Activated T-helper 1 cell treated with anti-CD3 and anti-CD28 coated beads, Interleukin-12 subunit alpha, Interleukin-12 subunit beta, Interleukin-2, Interleukin-4 antibody, amounts not matched to agents 30 ng/mL and 10 ng/mL and 1 ng/mL, durations not matched to agents 14 hours and 24 hours and 36 hours (primary cell): ENCODE measurements at places on chromosomes 2 and 18. TPM values are rescaled to one million over a fixed set of nuclear protein-coding genes. Genes with fewer than 3 reads are reported as not detected.

EGR4 gene
- 1.9 TPM in 2 replicates for total RNA-seq

CNGA3 gene
- total RNA-seq = not detected in 2 replicates

RUFY4 gene
- total RNA-seq = 0.64 and 0.67 TPM in 2 replicates

CXXC1 gene
- total RNA-seq = 114 and 117 TPM in 2 replicates

RRM2 gene
- 328 and 351 TPM in 2 replicates for total RNA-seq

TSPYL6 gene
- not detected in 2 replicates for total RNA-seq

IGFBP2 gene
- total RNA-seq = 11.1 and 12.3 TPM in 2 replicates

ATOH8 gene
- total RNA-seq = 0.29 and 0.47 TPM in 2 replicates

TUBA4B gene
- not detected in 2 replicates for total RNA-seq

DNA sequence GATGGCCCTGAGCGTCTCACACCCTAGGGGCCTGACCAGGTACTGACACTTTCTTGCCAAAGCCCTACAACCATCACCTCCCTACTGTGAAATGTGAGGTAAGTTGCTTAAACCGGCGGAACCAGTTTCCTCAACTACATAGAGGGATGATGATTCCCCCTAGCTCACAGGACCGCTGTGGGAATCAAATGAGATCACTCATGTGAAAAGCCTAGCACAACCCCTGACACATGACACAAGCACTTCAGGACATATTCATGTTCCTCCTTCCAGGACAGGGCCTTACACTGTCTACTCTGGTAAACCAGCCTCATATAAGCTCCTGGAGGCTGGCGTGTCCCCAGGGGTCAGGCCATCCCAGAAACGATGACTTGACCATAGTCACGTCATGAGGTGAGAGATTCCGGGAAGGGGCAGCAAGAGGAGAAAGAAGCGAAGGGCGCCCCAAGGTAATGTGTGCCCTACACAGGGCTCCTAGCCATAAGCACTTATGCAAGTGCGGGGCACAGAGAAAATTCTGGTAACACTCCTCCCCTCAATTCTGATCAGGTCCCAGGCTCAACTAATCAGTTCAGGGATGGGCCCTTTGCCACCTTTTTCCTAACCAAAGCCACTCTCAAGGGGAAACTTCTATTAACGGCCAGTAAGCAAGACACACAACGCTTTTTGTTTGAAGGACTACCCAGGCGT lies 49.5 kb downstream of the C2orf42 start:
- peaks cover 55% of the 10 kb centered on the region for H3K4me1 ChIP-seq
- no peaks in the 10 kb centered on the region for H3K27me3 ChIP-seq
- peak; percentile 55 for DNase-seq
- peak overlapping the region; percentile 97 for H3K27ac ChIP-seq
- H3K4me3 ChIP-seq = peak overlapping the region; percentile 88
- peaks cover 4% of the 10 kb centered on the region for H3K36me3 ChIP-seq

DNA sequence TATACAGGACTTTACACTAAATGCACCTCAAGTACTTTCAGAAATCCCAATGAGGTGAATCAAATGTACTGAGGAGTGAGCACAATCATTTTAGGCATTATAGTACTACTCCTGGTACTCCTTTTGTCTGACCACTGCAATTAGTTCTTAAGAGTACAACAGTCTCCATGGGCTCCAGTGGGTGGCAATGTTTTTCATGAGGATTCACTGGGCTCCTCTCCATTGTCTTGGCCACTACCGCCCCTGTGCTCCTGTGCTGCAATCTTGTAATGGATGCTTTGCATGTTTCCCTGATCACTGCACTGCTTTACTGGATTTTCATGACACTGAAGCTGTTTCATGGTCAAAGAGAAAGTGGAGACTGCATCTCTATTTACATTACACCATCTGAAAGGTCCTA lies 268.5 kb upstream of the ZSWIM2 start:
- no peaks in the 10 kb centered on the region for H3K36me3 ChIP-seq
- H3K4me1 ChIP-seq = no peaks in the 10 kb centered on the region
- DNase-seq = no peak
- H3K4me3 ChIP-seq = no peak overlapping the region
- H3K27ac ChIP-seq = no peak overlapping the region

DNA sequence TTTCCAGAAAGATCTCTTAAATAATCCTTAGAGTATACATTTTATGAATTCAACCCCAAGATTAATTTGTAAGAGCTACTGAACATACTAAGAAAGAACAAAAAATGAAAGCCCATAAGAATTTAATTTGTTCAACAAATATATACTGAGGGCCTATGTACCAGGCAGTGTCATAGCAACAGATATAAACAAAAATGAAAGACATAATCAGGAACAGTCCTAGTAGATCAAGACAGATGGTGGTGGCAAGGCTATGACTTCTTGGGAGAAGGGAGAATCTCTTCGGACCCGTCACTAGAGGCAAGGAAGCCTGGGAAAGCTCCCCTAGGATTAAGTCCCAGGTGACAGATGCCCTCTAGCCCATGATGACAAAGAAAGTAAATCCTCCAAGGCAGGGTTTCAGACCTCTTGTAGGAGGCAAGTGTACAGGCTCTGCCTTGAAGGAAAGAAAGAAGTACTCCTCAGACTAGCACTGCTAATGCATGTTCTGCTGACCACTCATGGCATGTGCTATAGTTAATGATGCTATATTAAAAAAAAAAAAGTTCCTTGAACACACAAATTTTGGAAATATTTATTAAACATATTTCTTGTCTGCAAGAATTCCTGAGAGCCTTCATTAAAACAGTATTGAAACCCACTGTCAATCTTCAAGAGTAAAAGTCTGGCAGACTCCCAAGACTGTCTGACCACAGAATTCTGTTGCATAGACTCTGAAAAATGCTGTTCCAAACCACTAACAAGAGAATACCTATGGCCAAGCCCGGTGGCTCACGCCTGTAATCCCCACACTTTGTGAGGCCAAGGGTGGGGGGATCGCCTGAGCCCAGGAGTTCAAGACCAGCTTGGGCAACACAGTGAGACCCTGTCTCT lies 31.5 kb downstream of the NOL10 start:
- peaks cover 38% of the 10 kb centered on the region for H3K4me1 ChIP-seq
- H3K4me3 ChIP-seq = no peak overlapping the region
- H3K36me3 ChIP-seq = peaks cover 35% of the 10 kb centered on the region
- no peaks in the 10 kb centered on the region for H3K27me3 ChIP-seq
- H3K27ac ChIP-seq = peak overlapping the region; percentile 1

DNA sequence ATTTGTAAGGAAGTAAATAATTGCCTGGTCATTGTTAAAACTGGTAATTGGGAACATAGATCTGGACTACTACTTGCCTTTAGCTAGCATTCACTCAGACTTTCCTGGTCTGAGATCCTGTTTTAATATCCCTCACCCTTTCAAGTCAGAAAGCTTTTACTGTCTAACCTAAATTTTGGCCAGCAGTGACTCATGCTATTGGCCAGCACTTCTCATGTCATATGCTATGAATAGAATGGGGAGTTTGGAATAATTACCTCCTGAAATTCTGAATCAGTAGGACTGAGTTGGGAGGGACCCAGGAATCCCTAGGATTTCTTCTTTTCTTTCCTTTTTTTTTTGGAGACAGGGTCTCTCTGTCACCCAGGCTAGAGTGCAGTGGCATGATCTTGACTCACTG lies 19.3 kb downstream of the STK36 start:
- no peaks in the 10 kb centered on the region for H3K27me3 ChIP-seq
- H3K36me3 ChIP-seq = peaks cover 4% of the 10 kb centered on the region
- no peaks in the 10 kb centered on the region for H3K4me1 ChIP-seq

DNA sequence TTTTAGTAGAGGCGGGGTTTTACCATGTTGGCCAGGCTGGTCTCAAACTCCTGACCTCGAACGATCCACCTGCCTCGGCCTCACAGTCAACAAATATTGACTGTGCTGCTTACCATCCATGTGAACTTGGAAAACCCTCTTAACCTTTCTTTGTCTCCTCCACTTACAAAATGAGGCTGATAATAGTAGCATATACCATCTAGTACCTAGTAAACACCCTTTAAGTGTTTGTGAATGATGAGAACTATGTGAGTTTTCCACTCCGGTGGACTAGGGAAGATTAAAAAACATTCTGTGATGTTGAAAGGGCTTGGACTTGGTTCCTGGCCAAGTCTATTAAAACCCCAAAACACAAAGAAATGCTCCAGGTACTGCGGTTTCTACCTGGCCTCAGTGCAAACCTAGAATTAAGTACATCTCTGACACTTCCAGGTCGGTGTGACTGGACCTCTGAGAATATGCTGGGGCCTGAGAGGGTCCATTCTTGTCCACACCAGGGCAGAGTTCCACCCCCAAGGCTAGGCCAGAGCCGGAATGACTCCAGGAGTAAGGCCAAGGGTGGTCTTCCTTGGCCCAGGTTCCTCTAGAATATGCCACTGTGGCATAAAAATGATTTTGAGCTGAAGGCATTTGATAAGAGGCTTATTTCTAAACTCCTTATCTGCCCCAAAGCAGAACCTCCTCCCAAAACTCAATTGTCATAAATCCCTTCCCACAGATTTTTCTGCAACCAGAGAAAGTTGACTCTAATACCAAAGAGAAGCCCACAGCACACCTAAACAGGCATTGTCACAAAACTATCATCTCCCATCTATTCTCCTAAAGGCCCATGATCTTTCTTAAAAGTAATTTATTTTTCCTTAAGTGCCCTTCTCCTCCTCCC lies 217.5 kb downstream of the TGIF1 start:
- peaks cover 12% of the 10 kb centered on the region for H3K27me3 ChIP-seq
- no peak overlapping the region for H3K4me3 ChIP-seq
- no peak overlapping the region for H3K27ac ChIP-seq
- no peak for DNase-seq
- H3K36me3 ChIP-seq = no peaks in the 10 kb centered on the region

DNA sequence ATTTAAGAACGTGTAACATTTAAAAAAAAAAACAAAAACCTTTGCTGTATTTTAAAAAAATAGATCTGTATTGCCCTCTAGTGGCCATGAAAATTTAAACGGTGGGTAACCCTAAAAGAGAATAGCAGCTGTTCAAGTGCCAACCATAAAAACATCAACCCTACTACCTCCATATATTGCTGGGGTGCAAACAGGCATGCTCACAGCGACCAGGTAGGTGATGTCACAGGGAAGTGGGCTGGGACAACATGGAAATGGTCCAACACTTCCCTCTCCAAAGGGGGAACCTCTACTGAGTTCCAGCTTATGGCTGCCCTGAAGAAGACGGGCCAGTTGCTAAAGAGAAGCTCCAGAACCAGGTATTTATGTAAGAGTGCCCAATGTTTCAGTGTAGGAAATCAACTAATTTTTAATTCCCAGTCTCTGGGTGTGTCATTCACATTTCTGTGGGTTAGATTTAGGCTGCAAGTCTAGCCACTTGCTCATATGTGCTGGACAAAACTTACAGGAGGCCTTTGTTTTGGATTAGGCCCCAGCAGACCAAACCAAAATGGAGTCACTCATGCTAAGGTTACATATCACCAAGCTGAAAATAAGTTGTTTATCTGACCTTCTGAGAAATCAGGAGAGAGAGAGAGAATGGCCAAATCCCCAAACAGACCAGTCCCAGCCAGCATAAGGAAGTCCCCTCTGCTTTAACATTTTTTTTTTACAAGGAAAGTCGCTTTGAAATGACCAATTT lies 54.5 kb downstream of the SKA1 start:
- H3K4me3 ChIP-seq = no peak overlapping the region
- DNase-seq = no peak
- peaks cover 14% of the 10 kb centered on the region for H3K27me3 ChIP-seq
- H3K36me3 ChIP-seq = no peaks in the 10 kb centered on the region
- no peak overlapping the region for H3K27ac ChIP-seq
- H3K4me1 ChIP-seq = no peaks in the 10 kb centered on the region

DNA sequence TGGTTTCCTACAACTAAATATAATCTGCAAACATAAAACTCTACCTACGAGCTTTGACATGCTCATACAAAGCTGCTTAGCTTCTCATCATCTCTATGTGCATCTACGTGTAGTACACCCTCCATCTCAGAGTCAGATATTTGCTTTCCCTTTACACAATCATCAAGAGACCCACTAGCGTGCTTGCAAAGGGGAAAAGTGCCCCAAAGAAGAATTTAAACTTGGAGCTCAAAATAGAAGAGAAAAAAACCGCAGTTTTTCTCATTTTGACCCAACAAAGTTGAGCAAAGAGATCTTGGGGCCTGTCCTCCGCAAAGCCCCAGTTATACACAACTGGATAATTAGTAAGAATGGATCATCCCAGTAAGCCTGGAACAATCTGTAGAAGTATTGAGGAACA lies 104.1 kb downstream of the PAX3 start:
- no peaks in the 10 kb centered on the region for H3K4me1 ChIP-seq
- no peak for DNase-seq
- H3K36me3 ChIP-seq = no peaks in the 10 kb centered on the region

GRCh38 chr2:25176541-25177181 lies 8.3 kb upstream of the POMC start:
- H3K4me1 ChIP-seq = no peaks in the 10 kb centered on the region
- H3K36me3 ChIP-seq = no peaks in the 10 kb centered on the region
- H3K27ac ChIP-seq = no peak overlapping the region

- no peaks in the 10 kb centered on the region for H3K36me3 ChIP-seq
- H3K4me3 ChIP-seq = no peak overlapping the region
- DNase-seq = no peak
These were observed 24.5 kb upstream of the KCNE4 start for GRCh38 chr2:223027442-223027841.

GRCh38 chr18:3704556-3705344 lies 254.8 kb downstream of the TGIF1 start:
- H3K36me3 ChIP-seq = no peaks in the 10 kb centered on the region
- peaks cover 30% of the 10 kb centered on the region for H3K27me3 ChIP-seq
- no peak overlapping the region for H3K27ac ChIP-seq
- H3K4me3 ChIP-seq = no peak overlapping the region
- DNase-seq = no peak

DNA sequence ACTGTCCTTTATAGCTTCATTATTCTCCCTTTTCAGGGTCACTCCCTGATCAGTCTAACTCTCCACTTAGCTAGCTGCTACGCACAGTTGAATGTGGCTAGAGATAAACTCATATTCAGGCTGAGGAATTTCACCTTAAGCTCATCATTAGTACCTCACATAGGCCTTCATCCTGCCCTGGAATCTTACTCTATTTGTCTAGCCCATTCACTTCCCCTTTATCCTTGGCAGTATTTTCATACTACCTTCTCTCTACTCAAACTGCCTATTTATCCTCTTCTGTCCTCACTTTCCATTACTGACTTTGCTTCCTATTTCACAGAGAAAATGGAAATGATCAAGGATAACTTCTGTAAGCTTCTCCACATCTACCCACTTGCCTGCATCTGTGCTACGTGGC lies 10.6 kb upstream of the DSC2 start:
- no peak overlapping the region for H3K4me3 ChIP-seq
- H3K4me1 ChIP-seq = no peaks in the 10 kb centered on the region
- no peak overlapping the region for H3K27ac ChIP-seq
- no peaks in the 10 kb centered on the region for H3K36me3 ChIP-seq
- DNase-seq = no peak

DNA sequence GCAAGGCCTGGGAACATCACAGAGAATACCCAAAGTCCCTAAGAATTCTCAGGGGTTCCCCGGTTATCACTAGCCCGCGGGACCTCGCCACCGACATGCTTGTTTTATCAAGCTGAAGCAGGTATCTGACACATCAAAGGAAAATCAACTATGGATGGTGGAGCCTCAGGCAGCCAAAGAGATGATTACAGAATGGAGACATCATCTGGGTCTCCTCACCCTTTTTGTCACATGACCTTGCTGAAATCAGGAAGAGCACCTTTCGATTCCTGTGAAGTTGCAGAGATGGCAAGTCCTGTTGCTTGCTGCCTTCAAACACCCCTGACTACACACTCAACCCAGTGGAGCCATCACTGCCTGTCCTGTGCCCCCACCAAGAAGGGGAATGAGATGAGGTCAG lies 19.2 kb upstream of the CAB39 start:
- peaks cover 6% of the 10 kb centered on the region for H3K36me3 ChIP-seq
- DNase-seq = no peak
- peaks cover 27% of the 10 kb centered on the region for H3K4me1 ChIP-seq
- peak overlapping the region; percentile 19 for H3K4me3 ChIP-seq
